Renal cortex interstitium (tissue), 15 donors: ENCODE measurements at places on chromosomes 3 and 15.
A peak's percentile ranks its signal among the peaks of the same experiment; 100 is the strongest.

DNA sequence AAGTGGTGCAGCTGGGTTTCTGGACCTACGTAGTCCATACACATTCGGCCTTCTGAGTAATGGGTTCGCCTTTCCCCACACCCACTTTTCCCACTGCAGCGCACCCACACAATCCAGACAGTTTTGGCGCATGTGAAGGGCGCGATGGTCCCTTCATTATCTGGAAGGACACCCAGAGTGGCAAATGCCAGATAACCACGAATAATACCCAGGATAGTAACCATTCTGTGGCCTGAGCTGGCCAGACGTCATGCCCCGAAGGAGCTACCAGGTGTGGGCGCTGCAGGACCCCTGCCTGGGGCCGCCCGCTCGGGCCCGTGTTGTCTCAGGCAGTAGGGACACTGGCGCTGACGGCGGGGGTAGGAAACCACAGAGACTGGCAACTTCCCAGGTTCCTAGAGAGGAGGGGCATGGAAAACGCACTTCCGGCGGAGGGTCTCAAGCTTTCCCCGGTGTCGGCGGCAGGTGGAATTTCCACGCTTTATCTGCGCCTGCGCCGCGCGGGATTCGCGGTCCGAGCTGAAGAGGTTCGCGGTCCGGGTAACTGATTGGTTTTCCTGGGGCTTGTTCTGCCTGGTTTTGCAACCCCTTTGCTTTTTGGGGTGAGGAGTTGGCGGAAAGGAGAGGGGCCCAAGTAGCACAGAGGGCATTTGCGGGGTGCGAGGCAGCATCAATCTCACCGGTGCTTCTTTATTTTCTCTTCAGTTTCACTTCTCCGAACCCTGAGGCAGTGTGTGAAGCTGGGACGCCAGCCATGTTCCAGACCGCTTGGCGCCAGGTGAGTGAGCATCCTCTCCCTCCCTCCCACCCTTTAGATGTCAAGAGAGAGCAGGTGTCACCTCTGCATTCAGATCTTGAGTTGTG lies at the start of gene ZNF620:
ZNF620 (plus strand) TSS at position 441 of the 864 bp plus-strand sequence; CDS start at position 755, 314 bp downstream.
- DNase-seq: peak; percentile 82

DNA sequence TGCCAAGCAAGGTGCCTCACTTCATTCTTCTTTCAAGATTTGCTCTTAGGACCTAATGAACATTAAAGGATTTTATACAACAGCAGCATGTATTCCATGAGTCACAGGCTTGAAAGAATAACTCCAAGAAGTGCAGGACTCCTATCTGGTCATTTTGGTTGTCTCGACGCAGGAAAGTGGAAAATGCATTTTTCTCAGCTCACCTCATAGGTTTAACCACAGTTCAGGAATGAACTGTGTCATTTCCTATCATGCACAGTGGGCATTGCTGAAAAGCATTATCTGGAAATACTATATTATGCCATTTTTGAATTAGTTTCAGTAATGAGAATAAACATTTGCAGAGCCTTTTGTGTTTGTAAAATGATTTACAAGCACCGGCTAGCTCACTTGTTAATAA lies 98.7 kb upstream of the BFSP2 start:
- no peak for DNase-seq

GRCh38 chr15:40272485-40273056 lies 10.3 kb downstream of the ANKRD63 start:
- no peak for DNase-seq

DNA sequence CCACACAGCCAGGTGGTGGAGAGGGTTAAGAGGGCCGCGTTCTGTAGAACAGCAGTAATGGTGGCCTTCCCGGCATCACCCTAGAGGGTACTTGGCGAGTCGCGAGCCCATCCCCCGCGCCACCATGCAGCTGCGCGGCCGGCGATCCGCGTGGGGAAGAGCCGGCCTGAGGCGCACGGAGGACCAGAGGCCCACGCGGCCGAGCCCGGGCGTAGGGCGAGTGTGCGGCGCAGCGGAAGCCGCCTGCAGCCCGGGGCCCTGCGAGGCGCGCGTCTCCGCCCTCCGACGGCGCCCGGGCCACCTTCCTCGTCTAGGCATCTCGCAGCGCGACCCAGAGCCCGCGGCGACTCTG lies 423 bp downstream of the TKT start:
- DNase-seq: no peak

GRCh38 chr3:182812123-182812522 lies 18.8 kb downstream of the ATP11B start:
- DNase-seq: no peak
